Type B pancreatic cell (in vitro differentiated cells): ENCODE measurements at places on chromosomes 3 and 15.

GRCh38 chr3:123843668-123844067, 40.5 kb downstream of the MYLK start:
- H3K27me3 ChIP-seq: no peaks in the 10 kb centered on the region
- no peaks in the 10 kb centered on the region for H3K36me3 ChIP-seq
- H3K4me1 ChIP-seq: no peaks in the 10 kb centered on the region
- no peak overlapping the region for H3K4me3 ChIP-seq
- no peak overlapping the region for H3K27ac ChIP-seq

DNA sequence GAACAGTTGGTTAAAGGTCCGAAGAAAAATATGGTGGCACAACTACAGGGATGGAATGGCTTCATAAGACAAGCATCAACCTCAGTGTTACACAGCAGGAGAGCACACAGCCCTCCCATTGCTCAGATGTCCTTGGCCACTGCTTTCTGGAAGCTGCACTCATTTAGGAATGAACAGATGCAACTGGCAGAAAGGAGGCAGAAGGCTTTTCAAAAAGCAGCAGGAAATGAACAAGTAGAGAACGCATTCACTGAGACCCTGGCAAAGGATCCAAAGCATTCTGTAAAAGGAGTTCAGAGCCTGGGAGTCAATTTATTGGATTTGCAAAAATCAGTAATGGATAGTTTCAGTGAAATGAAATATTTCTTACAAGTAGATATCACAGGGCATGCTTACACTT, 101.1 kb downstream of the PDZRN3 start:
- H3K4me3 ChIP-seq: no peak overlapping the region
- H3K36me3 ChIP-seq: no peaks in the 10 kb centered on the region
- H3K27ac ChIP-seq: no peak overlapping the region

DNA sequence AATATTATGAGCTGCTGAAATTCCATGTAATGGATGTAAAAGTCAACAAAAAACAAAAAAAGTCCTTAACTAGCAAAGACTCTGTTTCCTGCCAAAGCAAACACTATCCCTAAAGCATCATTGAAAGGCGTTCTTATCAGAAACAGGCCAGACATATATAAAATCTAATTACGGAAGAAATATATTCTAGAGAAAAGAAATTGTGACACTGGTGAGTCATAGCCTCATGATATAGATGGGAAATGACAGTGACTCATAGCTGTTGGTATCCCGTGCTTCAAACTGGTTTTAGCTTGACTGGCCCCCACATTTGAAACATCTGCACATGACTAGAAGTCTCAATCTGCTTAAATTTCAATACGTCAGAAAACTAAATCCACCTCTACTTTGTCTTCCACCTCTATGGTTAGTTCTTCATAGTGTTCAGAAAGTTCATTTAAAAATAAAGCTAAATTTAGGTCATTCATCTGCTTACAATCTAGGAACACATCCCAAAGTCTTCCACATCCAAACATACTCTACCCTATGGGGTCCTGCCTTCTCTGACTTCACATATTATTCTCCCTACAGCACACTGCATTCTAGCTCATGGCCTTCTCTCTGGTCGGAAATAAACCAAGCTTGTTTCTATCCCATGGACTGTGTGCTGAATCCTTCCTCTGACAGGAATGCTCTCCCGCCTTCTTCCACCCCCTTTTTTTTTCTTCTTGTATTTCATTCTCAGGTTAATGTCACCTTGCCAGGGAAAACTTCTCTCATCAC, 456.3 kb upstream of the ARRDC4 start:
- no peak for DNase-seq
- no peaks in the 10 kb centered on the region for H3K4me1 ChIP-seq
- H3K27me3 ChIP-seq: peaks cover 2% of the 10 kb centered on the region
- H3K27ac ChIP-seq: no peak overlapping the region

- no peak overlapping the region for H3K4me3 ChIP-seq
- H3K36me3 ChIP-seq: no peaks in the 10 kb centered on the region
- no peaks in the 10 kb centered on the region for H3K27me3 ChIP-seq
- no peaks in the 10 kb centered on the region for H3K4me1 ChIP-seq
- no peak overlapping the region for H3K27ac ChIP-seq
These were observed 18.9 kb downstream of the RAP2B start for GRCh38 chr3:153180860-153181372.

GRCh38 chr3:107798381-107798780, 275.6 kb downstream of the BBX start:
- H3K36me3 ChIP-seq: peaks cover 51% of the 10 kb centered on the region
- DNase-seq: no peak
- no peaks in the 10 kb centered on the region for H3K27me3 ChIP-seq

- no peak for DNase-seq
- H3K36me3 ChIP-seq: peaks cover 20% of the 10 kb centered on the region
- peaks cover 34% of the 10 kb centered on the region for H3K4me1 ChIP-seq
- no peaks in the 10 kb centered on the region for H3K27me3 ChIP-seq
- H3K4me3 ChIP-seq: peak overlapping the region; percentile 84
These were observed 33.9 kb downstream of the FSTL1 start for GRCh38 chr3:120416868-120417267.

DNA sequence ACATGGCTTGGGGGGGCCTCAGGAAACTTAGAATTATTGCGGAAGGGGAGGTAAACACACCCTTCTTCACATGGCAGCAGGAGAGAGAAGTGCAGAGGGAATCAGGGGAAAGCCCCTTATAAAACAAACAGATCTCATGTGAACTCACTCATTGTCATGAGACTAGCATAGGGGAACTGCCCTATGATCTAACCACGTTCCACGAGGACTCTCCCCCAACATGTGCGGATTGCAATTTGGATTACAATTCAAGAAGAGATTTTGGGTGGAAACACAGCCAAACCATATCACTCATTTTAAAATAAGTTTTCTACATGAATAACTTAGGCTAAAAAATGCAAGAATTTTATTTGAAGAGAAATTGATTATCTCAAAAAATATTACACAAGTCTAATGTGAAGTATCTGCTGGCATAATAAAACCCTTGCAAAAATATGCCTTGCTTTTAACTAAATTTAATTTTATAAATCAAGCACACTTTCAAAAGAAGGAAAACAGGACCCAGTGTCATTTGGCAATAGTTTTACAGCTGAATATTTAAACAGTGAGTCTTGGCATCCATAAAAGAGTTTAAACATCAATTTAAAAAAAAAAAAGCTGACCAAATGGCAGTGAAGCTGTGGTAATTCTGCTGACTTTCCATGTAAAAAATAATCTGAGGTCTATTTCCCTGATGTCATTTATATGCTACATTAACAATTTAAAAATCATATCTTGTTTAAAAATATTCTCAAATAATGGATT, 1057.2 kb downstream of the NAALADL2 start:
- no peaks in the 10 kb centered on the region for H3K27me3 ChIP-seq
- no peak overlapping the region for H3K27ac ChIP-seq
- H3K4me3 ChIP-seq: no peak overlapping the region
- peaks cover 7% of the 10 kb centered on the region for H3K4me1 ChIP-seq
- no peaks in the 10 kb centered on the region for H3K36me3 ChIP-seq
- DNase-seq: no peak

DNA sequence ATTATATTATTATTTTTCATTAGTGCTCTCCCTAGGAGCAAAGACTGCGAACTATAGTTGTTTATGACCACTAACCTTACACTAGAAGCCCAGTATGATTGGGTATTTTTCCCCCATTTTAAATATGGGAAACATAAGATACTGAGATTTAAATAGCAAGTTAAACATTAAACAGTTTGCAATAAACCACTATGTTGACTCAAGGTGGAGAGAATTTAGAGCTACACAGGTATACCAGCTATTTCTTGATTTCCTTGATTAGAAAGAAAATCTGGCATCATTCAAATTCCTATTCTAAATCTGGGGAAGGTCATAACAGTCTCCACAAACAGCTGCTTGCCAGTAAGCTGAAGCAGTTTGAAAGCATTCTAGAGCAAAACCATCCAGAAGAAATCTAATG, 863.8 kb upstream of the CFAP20DC start:
- H3K4me3 ChIP-seq: no peak overlapping the region
- H3K27me3 ChIP-seq: peaks cover 7% of the 10 kb centered on the region
- no peaks in the 10 kb centered on the region for H3K4me1 ChIP-seq
- H3K27ac ChIP-seq: no peak overlapping the region
- DNase-seq: no peak

- H3K36me3 ChIP-seq: no peaks in the 10 kb centered on the region
- H3K4me1 ChIP-seq: no peaks in the 10 kb centered on the region
These were observed 167.8 kb downstream of the TAFA4 start for GRCh38 chr3:68764554-68764953.

DNA sequence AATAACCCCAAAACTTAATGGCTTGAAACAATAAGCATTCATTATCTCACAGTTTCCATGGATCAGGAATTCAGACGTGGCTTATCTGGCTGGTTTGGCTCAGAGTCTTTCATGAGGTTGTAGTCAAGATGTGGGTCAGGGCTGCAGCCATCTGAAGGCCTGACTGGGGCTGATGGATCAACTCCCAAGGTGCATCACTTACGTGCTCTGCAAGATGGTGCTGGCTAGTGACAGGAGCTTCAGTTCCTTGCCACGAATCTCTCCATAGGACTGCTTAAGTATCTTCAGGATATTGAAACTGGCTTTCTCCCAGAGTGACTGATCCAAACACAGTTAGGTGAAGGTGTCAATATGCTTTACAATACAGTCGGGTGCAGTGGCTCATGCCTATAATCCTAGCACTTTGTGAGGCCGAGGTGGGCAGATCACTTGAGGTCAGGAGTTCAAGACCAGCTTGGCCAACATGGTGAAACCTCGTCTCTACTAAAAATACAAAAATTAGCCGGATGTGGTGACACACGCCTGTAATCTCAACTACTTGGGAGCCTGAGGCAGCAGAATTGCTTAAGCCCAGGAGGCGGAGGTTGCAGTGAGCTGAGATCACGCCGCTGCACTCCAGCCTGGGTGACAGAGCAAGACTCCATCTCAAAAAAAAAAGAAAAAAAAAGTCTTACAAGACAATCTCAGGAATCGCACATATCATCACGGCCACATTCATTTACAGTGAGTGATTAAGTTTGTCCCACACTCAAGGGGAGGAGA, 28.5 kb upstream of the PTPRG start:
- DNase-seq: no peak
- no peaks in the 10 kb centered on the region for H3K36me3 ChIP-seq
- peaks cover 48% of the 10 kb centered on the region for H3K4me1 ChIP-seq
- H3K27me3 ChIP-seq: peaks cover 11% of the 10 kb centered on the region

DNA sequence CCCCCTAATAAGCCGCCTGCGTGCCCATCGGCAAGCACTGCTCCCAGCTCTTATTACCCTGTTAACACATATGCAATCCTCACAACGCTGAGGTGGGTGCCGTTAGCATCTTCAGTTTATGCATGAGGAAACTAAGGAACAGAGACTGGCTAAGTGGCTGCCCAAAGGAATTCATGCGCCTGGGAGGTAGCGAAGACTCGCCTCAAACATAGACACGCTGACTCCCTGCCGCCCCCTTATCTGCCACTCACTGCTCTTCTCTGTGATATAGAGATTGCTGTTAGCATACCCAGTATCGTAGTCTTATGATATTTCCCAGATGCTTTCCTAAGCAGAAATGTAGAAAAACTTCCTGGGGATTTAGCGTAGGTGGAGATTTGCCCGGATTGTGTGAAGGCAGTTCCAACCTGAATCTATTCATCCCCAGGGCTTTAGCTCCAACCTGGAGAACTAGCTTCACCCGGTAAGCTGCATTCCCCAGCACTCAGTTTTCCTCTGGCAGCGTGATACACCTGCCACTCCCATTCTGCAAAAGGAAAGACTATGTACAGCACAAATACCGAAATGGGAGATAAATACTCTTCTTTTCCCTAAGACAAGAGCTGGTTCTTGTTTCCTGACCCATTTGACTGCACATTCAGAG, 23.7 kb upstream of the CD47 start:
- H3K27me3 ChIP-seq: no peaks in the 10 kb centered on the region
- DNase-seq: no peak
- no peaks in the 10 kb centered on the region for H3K36me3 ChIP-seq
- peak overlapping the region; percentile 70 for H3K4me3 ChIP-seq
- peak overlapping the region; percentile 90 for H3K27ac ChIP-seq

- no peak overlapping the region for H3K27ac ChIP-seq
- no peaks in the 10 kb centered on the region for H3K36me3 ChIP-seq
- DNase-seq: no peak
- peaks cover 12% of the 10 kb centered on the region for H3K4me1 ChIP-seq
- H3K27me3 ChIP-seq: no peaks in the 10 kb centered on the region
- H3K4me3 ChIP-seq: no peak overlapping the region
These were observed 136.4 kb upstream of the GOLGA6L4 start for GRCh38 chr15:84099181-84099580.
